ENCODE measurements at places on chromosomes 16 and 17.

DNA sequence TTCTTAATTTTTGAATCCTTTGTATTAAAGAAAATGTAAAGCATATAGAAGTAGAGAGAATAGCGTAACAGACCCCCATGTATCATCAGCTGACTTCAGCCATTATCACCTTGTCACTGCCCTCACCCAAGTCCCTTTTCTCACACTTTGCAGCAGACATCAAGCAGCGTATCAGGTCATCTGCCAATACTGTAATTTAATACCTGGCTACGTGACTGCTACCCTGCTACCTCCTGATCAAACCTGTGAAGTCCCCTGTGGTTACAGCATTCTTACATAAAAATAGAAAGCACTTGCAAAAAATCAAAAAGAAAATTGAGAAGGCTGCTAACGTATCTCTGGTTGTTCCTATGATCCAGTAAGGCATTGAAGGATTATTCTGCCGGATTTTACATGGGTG, 96.4 kb downstream of the PLCG2 start:
- DNase-seq: no peak

- DNase-seq: peak; percentile 94
These were observed 158.3 kb downstream of the RAB11FIP4 start for GRCh38 chr17:31549525-31550388.

GRCh38 chr16:11370084-11370931, 25.0 kb downstream of the RMI2 start:
- no peak for DNase-seq

GRCh38 chr17:38603786-38604478, 1.8 kb downstream of the SRCIN1 start:
- DNase-seq: no peak

Measured in posterior cingulate gyrus (tissue), 11 donors.